ENCODE measurements at places on chromosomes 16 and 17.

- H3K4me1 ChIP-seq: no peaks in the 10 kb centered on the region
- H3K27ac ChIP-seq: no peak overlapping the region
- H3K27me3 ChIP-seq: no peaks in the 10 kb centered on the region
- H3K4me3 ChIP-seq: no peak overlapping the region
- no peaks in the 10 kb centered on the region for H3K36me3 ChIP-seq
- peak; percentile 75 for DNase-seq
Measured at GRCh38 chr17:81528651-81529436, 667 bp downstream of the FSCN2 start.

DNA sequence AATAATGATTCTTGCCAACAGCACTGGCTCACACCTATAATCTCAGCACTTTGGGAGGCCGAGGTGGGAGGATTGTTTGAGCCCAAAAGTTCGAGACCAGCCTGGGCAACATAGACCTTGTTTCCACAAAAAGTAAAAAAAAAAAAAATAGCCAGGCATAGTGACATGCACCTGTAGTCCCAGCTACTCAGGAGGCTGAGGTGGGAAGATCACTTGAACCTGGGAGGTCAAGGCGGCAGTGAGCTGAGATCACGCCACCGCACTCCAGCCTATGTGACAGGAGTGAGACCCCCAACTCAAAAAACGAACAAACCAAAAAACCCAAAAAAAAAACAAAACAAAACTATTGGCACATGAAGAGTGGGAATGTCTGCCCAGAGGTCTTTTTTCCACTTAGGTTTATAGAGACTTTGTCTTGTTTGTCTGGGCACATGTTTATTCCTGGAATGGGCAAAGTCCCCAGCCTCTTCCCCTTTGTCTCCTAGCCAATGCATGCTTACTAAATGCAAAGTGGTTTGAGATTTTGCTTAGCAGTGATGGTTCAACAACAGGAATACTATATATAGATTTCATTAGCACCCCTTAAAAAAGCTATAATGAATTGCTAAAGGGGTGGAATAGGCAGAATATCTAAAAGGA is 25.9 kb downstream of the NMT1 start:
- no peaks in the 10 kb centered on the region for H3K4me1 ChIP-seq
- H3K27ac ChIP-seq: peak overlapping the region; percentile 37
- no peaks in the 10 kb centered on the region for H3K27me3 ChIP-seq

DNA sequence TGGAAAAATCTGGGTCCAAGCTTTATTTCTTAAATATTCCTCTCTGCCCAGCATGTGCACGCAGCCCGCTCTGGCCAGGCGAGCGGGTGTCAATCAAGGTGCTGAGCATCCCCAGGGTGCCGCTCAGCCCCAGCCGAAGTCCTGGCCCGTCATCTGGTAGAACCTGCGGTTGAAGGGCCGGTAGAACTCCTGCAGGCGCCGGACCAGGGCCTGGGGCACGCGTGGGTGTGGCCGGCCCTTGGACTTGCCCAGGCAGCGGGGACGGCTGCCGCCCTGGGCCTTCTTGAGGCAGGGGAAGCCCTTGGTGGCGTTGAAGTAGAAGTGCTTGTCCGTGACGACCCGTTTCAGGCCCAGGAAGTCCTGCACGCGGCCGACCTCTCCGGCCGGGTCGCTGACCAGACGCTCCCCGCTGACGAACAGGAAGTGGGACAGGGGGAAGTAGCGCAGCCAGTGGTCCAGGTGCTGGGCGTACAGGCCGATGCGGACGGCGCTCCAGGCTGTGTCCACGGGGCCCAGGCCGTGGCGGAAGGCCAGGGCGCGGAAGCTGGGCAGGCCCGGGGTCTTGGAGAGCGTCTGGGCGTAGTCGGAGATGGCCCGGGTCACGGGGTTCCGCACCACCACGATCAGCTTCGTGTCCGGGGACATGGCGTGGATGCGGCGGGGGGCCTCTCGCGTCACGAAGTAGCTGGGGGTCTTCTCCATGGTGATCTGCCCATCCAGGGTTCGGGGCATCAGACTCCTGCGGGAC is 6.6 kb downstream of the HS3ST6 start:
- H3K27ac ChIP-seq: no peak overlapping the region
- no peaks in the 10 kb centered on the region for H3K36me3 ChIP-seq
- DNase-seq: no peak
- peaks cover 11% of the 10 kb centered on the region for H3K4me1 ChIP-seq
- H3K4me3 ChIP-seq: no peak overlapping the region

DNA sequence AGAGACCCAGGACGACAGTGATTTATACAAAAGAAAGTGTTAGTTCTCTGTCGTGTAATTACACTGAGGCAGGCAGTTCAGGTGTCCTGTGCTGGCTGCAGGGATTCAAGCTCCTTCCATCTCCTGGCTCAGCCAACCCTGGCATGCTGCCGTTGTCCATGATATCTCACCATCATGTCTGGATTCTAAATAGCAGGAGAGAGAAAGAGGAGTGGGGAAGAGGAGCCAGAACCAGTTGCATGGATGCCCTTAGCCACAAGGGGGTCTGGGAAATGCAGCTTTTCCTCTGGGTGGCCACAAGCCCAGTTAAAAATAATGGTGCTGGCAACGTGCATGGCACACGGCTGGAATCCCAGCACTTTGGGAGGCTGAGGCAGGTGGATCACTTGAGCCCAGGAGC is 9.7 kb downstream of the C16orf54 start:
- H3K27ac ChIP-seq: no peak overlapping the region
- H3K27me3 ChIP-seq: peaks cover 9% of the 10 kb centered on the region
- H3K4me3 ChIP-seq: no peak overlapping the region
- H3K36me3 ChIP-seq: no peaks in the 10 kb centered on the region
- DNase-seq: peak; percentile 53
- peaks cover 3% of the 10 kb centered on the region for H3K4me1 ChIP-seq

DNA sequence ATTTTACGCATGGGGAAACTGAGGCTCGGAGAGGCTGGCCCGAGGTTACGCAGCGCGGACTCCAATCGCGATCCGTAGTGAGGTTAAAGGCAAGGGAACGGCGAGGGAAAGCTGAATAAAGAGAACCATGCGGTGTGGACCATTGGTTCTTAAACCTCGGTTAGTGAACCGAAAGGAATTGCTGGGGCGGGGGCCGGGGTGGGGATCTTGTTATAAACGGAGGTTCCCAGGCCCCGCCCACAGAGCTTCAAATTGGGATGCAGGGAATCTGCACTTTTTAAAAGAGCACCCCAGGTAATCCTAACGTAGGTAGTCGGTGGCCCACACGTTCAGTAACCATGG is 524 bp downstream of the IQCK start:
- H3K27me3 ChIP-seq: no peaks in the 10 kb centered on the region
- peak overlapping the region; percentile 100 for H3K4me3 ChIP-seq
- peaks cover 15% of the 10 kb centered on the region for H3K36me3 ChIP-seq
- H3K27ac ChIP-seq: peak overlapping the region; percentile 83
- H3K4me1 ChIP-seq: no peaks in the 10 kb centered on the region
- DNase-seq: no peak

DNA sequence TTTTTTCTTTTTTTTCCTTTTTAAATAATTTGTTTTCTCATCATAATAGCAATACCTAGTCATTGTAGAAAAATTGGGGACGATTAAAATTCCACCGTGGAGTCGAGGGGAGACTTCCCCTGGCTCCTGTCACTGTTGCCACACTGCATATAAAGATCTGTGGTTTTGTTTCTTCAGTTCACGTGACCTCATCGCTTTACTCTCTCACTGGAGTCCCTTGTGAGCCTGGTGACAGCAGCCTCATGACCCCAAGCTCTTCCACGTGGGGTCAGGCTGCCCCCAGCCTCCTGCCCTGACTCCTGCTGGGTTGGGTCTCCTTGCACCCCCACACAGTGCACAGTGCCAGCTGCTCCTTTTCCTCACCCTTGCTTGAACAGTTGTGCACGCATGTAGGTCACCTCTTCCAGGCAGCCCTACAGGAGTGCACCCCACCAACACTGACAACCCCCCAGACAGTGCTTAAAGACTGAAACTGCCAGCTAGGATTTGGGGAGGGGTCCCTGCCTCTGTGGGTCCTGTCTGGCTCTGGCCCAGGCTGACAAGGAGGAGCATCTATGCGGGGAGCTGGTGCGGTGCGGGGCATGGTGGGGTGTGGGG is 7.3 kb upstream of the METRNL start:
- H3K36me3 ChIP-seq: no peaks in the 10 kb centered on the region
- H3K27me3 ChIP-seq: no peaks in the 10 kb centered on the region
- no peak overlapping the region for H3K27ac ChIP-seq
- peaks cover 22% of the 10 kb centered on the region for H3K4me1 ChIP-seq
- no peak for DNase-seq
- H3K4me3 ChIP-seq: no peak overlapping the region

DNA sequence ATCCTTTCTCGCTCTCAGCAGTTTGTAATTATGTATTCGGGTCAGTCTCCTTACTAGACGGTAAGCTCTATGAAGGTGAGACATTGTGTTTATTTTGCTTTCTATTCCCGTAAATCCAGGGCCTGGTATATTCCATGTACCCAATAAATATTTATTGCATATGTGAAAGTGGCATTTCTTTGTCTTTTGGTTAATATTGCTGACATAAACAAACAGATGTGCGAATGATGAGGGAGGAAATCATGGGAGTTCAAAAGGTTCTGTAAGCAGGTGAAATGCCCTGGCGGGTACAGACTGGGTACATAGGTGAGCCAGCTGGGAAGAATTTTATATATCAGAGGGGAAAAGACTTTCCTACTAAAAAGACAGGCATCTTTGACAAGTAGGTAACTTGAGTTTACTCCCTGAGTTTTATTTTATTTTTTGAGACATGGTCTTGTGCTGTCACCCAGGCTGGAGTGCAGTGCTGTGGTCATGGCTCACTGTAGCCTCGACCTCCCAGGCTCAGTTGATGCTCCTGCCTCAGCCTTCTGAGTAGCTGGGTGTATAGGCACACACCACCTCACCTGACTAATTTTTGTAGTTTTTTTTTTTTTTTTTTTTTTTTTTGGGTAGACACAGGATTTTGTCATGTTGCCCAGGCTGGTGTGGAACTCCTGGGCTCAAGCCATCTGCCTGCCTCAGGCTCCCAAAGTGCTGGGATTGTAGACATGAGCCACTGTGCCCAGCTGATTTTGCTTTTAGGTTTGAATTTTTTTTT is 5.7 kb upstream of the METTL9 start:
- H3K27ac ChIP-seq: no peak overlapping the region
- DNase-seq: no peak
- H3K27me3 ChIP-seq: no peaks in the 10 kb centered on the region
- H3K4me3 ChIP-seq: no peak overlapping the region
- no peaks in the 10 kb centered on the region for H3K36me3 ChIP-seq

- H3K27ac ChIP-seq: no peak overlapping the region
- peak overlapping the region; percentile 42 for H3K4me3 ChIP-seq
- H3K36me3 ChIP-seq: no peaks in the 10 kb centered on the region
- peak; percentile 93 for DNase-seq
- peaks cover 24% of the 10 kb centered on the region for H3K27me3 ChIP-seq
- peaks cover 12% of the 10 kb centered on the region for H3K4me1 ChIP-seq
Measured at GRCh38 chr17:2025622-2026309, 632 bp upstream of the RTN4RL1 start.

DNA sequence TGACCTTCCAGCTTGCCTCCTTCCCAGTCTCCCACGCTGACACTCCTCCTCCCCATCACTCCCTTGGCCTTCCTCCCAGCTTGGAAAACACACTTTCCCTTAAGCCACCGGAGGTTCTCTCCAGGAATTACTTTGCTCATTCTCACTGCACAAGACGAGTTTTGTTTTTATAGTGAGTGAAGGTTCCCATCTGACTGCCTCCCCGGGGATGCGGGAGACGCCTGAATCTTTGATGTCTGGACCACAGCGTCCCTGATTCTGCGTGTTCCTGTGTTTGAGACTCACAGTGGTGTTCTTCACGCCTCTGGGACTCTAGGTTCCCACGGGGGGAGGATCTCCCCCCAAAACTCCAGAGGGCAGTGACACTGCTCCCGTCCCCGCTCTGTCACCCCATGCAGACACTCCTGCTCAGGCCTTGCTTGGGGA is 2.0 kb downstream of the DNAI2 start:
- H3K27ac ChIP-seq: no peak overlapping the region
- no peaks in the 10 kb centered on the region for H3K36me3 ChIP-seq
- no peak overlapping the region for H3K4me3 ChIP-seq
- H3K4me1 ChIP-seq: no peaks in the 10 kb centered on the region

DNA sequence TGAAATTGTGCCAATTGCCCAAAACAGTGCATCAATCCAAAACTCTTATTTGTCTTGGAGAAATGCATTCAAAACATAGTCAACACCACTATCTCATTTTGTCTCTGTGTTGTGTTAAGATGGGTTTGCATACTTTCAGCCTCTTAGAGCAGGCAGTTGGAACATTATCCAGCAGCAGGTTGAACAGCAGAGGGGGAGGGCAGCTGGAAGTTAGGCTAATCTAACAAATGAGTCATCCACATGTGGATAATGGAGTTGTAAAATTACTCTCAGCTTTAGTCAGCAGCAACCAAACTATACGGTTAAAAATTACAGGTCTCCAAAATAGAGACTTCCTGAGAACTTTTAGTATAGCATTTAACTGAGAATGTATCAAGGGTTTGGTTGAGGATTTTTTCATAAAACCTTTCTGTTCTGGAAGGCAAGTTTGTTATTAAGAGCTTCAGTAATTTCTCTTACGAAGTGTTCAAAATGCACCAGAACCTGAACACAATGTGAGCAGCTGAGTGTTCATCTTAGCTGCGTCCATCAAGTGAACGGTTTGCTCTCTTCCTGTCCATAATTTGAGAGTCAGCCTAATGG is 46.3 kb downstream of the PRKCA start:
- peaks cover 53% of the 10 kb centered on the region for H3K4me1 ChIP-seq
- peak overlapping the region; percentile 86 for H3K27ac ChIP-seq
- H3K27me3 ChIP-seq: no peaks in the 10 kb centered on the region

DNA sequence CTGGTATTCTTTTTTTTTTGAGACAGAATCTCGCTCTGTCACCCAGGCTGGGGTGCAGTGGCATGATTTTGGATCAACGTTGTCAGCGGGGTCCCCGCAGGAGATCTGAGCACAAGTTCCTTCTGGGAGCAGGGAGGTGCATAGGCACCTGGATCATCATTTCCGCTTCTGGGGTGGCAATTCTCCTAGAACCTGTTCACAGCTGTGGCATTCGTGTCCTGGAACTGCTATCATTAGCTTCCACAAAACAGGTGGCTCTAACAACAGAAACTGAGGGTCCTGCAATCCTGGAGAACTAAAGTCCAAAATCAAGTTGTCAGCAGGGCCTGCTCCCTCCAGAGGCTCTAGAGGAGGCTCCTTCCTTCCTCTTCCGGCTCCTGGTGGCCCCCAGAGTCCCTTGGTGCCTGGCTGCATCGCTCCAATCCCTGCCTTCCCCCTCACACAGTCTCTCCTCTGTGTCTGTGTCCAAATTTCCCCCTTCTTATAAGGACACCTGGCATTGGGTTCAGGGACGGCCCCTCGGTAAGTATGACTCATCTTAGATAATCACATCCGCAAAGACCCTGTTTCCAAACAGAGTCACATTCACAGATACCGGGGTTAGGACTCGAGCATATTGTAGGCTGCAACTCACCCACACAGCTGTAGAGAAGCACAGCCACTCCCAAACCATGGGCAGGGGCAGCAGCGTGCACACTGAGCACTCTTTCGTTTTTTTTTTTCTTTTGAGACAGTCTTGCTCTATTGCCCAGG is 43.5 kb upstream of the KLHDC4 start:
- H3K27ac ChIP-seq: no peak overlapping the region
- no peak overlapping the region for H3K4me3 ChIP-seq
- H3K27me3 ChIP-seq: no peaks in the 10 kb centered on the region
- peaks cover 12% of the 10 kb centered on the region for H3K4me1 ChIP-seq
- DNase-seq: no peak

- H3K27ac ChIP-seq: no peak overlapping the region
- H3K4me1 ChIP-seq: peaks cover 20% of the 10 kb centered on the region
- DNase-seq: no peak
- H3K4me3 ChIP-seq: no peak overlapping the region
- no peaks in the 10 kb centered on the region for H3K27me3 ChIP-seq
Measured at GRCh38 chr17:70375813-70376770, 206.8 kb downstream of the KCNJ2 start.
